ENCODE measurements at places on chromosomes 2 and 18.

GRCh38 chr2:238722883-238723282 lies 125.0 kb upstream of the TWIST2 start:
- DNase-seq = no peak

DNA sequence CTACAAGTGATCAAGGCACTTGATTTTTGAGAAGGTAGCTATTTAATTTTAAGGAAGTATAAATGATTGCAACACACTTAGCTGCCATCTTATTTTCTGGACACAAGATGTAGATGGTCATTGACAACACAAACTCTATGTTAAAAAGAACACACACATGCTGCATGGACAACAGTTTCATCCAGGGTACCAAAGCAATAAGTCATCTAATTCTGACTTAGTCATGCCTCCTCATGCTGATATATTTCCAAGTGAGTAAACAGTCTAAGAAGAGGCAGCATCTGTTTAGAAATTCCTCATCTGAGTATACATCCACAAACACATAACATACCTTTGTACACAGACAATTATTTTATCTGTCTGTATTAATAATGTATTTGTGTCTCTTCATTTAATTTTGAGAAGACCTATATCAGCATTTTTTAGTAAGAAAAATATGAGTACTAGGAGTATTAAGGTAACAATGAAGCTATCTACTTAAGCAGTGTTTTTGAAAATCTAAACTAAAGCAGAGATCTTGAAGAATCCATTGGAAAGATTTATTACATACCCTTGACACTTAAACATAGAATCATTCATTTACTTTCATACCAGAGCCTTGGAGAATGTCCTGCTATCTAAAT lies 84.9 kb downstream of the SCN1A start:
- DNase-seq = no peak

- DNase-seq = no peak
Measured at GRCh38 chr18:58324824-58325480, 280.9 kb downstream of the NEDD4L start.

GRCh38 chr18:62728254-62728653 lies 12.9 kb downstream of the PHLPP1 start:
- no peak for DNase-seq

DNA sequence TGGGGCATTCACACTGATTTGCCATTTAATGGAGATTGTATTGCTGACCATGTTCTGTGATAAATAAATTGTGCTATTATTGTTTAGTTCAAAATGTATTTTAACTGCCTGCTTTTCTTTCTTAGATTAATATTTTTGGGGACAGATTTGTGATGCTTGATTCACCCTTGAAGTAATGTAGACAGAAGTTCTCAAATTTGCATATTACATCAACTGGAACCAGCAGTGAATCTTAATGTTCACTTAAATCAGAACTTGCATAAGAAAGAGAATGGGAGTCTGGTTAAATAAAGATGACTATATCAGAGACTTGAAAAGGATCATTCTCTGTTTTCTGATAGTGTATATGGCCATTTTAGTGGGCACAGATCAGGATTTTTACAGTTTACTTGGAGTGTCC lies 1.8 kb downstream of the DNAJC10 start:
- no peak for DNase-seq

DNA sequence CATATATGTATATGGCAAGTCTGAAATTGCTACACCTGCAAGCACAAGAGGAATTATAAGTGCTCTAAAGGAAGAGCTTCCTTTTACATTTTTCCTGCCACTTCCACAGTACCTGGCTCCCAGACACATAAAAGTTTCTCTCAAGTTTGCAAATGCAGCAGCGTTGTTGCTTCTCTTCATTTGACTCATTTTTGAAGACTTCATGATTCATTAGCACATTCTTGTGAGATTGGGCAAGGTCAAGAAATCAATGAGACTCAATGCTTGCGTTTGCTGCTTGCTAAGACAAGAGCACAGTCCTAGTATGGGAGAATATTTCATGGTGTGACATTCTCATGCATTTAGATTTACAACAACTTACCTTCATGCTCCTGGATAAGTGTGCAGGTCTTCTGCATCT lies 42.6 kb upstream of the PDCL3 start:
- DNase-seq = no peak

GRCh38 chr2:10549195-10549594 lies 101.1 kb upstream of the ODC1 start:
- DNase-seq = no peak

DNA sequence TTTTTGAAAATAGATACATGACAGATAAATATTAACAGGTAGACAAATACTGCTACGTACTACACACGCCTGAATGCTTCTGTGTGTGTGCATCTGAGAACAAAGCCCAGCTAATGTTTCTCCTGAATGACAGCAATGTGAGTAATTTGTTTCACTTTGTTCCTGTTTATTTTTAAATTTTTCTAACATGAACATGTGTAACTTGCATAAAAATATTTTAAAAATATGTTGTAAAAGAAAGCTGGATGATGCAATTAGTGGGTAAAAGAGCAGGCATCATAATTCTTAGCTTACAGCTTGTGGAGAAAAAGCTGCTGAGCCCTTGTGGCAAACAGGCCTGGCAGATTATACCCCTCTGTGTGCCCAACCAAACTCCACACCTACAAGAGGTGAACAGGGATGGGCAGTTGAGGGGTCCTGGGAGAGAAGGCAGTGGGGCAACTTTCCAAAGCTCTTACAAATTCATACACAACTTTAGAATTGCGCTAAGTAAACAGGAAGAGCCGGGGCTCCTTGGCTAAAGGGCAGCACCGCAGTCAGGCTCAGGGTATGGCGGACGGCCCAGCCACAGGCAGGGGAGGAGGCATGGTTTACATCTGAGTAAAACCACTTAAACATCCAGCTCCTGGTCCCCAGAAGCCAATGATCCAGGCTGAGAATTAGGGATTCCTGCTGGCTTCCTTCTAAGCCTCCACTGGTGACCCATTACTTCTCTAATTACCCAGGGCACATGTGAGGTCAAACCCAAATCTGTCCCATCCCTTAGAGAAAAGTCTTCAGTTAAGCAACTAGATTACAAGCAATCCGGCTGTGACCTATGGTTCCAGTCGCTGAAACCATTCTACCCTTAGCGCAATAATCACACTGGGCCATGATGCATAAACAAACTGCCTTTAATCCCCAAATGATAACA lies 14.0 kb downstream of the PXDN start:
- DNase-seq = no peak

DNA sequence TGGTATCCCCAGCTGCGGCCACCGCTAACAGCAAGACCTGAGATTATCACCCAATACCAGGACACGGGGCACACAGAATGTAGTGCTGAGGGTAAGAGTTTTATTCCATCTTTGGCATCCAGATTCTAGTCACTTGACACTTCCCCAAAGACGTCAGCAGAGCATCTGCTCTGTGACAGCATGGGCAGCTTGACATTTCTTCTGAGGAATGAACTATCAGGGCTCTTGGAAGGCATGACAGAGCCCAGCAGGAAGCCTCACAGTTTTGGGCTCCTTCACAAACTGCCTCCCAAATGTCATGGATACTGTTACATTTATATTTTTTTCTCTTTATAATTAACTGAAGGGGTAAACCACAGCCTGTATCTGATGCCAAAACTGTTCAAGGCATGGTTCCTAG lies 1010.7 kb downstream of the TDRD15 start:
- DNase-seq = no peak

Measured in NT2/D1 (cell line).